ENCODE measurements at places on chromosomes 4 and X.

- no peak for DNase-seq
Measured at GRCh38 chr4:181365671-181366070, 877.5 kb upstream of the TENM3 start.

GRCh38 chrX:150118476-150118875, 180.2 kb upstream of the EOLA2 start:
- DNase-seq = no peak

- no peak for DNase-seq
Measured at GRCh38 chrX:7582191-7582590, 260.8 kb upstream of the VCX start.

GRCh38 chr4:5933116-5933515, 40.2 kb upstream of the CRMP1 start:
- DNase-seq = no peak

GRCh38 chr4:69909195-69909594, 21.7 kb upstream of the CSN1S1 start:
- no peak for DNase-seq

DNA sequence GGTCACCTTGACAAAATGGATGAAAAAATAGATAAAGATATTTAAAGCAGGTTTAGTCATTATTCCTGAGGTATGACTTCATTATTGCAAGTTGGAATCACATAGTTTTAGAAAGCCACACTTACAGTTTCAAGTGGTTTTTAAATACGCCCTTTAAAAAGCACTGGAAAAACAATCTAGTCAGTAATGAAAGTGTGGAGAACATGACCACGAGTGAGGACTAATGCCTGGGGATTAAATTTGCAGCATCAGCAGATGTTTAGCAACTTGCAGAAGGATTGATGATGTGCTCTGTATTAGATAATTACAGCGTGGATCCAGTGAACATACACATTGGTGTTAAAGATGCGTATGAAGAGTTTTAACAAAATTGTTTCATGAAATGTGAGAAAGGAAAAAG, 5.9 kb downstream of the SPARCL1 start:
- no peak for DNase-seq

GRCh38 chr4:25030277-25031076, at the start of gene LGI2:
Gene LGI2 (minus strand): TSS chr4:25030946. CDS start chr4:25030693, 253 bp downstream.
- no peak for DNase-seq

DNA sequence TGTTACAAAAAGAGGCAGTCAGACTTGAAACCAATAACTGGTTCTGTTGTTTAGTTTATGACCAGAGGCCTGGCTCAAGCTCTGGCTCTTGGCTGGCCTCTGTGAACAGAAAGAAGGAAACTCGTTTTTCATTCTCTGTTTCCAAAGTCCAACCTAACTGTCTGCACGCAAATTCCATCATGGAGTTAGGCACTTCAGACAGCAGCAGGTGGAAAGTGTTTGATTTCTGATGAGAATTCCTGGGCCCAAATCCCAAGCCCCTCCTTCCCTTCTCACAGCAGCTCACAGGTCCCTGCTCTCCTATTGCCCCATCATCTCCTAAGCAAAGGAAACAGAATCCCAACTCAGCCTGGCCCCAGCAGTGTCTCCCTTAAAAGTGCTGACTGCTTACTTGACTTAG, 42.8 kb upstream of the FGF16 start:
- DNase-seq = no peak

DNA sequence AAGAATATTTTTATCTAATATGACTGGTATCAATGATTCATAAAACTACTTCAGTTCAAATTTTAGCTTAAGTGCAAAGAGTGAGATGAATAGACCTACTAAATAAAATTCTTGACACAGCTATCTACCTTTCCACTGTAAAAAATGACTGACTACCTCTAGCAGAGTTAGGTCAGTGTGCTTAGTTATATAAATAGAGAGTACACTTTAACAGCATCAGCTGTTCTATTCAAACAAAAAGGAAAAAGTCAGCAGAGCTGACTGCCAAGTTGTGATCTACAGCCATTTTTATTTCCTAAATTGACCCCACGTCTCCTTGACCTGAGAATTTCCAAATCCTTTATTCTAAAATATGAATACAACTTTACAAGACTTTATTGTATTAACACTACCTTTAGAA, 262.4 kb downstream of the CAMK2D start:
- DNase-seq = no peak

DNA sequence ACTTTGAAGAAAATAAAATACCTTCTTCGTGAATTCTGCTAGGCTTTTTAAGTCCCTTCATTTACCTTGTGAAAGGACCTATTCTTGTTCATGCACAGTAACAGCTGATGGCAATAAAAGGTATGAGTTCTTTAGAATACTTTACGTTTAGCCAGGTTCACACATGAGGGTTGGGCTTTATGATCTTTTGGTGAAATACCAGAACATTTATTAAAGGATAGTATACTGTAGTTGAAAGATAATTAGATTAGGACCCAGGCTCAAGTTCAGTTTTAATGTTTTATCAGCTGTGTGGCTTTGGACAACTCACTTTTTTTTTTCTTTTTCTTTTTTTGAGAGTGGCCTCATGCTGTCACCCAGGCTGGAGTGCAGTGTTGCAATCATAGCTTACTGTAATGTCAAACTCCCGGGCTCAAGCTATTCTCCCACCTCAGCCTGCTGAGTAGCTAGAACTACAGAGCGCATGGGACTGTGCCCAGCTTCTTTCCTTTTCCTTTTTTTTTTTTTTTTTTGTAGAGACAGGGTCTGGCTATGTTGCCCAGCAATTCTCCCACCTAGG, 28.2 kb upstream of the NEIL3 start:
- no peak for DNase-seq

DNA sequence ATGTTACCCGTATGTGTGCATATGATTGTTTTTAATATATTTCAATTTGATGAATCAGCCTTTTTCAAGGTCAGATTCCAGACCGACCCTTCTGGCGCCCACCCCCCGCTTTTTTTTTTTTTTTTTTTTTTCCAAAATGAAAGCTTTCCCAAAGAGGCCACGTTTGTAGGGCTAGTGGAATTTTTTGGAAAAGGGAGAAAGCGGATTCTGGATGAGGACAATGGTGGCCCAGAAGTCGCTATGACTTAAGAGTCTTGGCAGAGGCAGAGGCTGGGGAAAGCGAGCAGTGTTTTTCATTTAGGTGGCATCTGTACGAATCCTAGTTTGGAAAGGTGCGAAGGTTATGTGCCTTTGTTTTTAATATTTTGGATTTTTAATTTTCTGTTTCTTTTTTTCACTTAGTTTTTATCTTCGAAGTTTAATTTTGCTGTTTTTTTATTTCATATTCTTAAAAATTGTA, 14.6 kb downstream of the NDUFB11 start:
- no peak for DNase-seq

- DNase-seq = peak; percentile 45
Measured at GRCh38 chr4:40149960-40150385, 46.9 kb upstream of the RHOH start.

- no peak for DNase-seq
Measured at GRCh38 chr4:72107456-72107855, 75.7 kb downstream of the NPFFR2 start.

DNA sequence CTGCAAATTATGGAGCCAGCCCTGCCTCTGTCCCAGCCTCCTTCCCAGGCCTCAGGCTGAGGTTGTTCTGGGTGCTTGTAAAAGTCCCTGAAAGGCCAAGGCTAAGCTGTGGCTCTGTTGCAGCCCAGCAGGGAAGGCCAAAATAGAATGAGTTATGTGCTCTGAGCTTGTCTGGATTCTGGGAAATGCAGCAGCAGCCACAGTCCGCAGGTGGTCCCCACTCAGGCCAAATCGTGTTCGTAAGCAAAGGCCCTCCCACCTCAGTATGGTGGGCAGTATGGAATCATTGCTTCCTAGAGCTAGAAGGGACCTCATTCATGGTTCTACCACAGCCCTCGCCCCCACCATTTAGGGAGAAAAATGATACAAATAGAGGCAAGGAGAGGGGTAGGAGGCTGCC, 4.7 kb upstream of the TCEAL1 start:
- DNase-seq = no peak

GRCh38 chrX:154397888-154398667, at the start of gene RPL10:
Gene RPL10 (plus strand): TSS chrX:154398377. CDS start chrX:154398520, 143 bp downstream.
- DNase-seq = peak; percentile 81

GRCh38 chr4:26731351-26732035, 129.1 kb upstream of the STIM2 start:
- DNase-seq = no peak

DNA sequence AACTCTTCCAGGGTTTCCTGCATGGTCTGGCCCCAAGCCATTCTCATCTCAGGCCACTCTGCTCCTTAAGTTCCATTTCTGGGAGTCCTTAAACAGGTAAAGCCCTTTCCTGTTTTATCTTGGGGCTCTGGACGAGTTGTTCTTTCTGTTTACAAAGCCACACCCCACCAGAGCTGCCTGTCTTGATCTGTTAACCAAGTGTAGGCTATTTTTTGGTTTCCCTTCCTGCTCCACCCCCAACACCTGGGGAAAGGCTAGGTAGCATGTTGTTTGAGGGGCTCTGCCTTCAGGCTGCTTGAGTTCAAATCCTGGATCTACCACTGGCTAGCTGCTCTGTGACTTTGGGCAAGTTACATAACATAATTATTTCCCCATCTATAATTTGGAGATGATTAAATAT, 40.0 kb downstream of the ERVMER34-1 start:
- DNase-seq = no peak

DNA sequence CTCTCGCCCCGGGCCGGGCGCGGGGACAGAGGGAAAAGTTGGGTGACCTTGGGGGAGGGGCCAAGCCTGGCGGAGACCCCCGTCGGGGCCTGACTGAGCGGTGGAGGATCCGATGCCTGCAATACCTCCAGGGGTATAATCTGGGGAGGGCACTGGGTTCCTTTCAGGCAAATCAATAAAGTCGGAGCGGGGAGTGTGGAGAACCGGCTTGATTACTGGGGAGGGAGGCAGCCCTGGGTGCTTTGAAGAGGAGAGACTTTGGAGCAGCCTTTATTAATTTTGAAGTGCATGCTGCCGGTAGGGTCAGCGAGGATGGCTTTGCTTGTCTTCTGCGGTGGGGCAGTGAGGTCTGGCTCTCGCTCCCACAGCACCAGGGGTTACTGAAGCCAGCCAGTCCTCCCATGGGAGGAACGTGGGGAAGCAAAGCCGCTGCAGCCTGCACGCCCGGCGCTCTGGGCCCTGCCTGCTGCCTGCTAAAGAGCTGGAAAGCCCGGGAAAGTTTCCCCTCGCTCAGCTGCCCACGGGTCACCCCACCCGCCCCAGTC, 403 bp upstream of the LGI2 start:
- no peak for DNase-seq

DNA sequence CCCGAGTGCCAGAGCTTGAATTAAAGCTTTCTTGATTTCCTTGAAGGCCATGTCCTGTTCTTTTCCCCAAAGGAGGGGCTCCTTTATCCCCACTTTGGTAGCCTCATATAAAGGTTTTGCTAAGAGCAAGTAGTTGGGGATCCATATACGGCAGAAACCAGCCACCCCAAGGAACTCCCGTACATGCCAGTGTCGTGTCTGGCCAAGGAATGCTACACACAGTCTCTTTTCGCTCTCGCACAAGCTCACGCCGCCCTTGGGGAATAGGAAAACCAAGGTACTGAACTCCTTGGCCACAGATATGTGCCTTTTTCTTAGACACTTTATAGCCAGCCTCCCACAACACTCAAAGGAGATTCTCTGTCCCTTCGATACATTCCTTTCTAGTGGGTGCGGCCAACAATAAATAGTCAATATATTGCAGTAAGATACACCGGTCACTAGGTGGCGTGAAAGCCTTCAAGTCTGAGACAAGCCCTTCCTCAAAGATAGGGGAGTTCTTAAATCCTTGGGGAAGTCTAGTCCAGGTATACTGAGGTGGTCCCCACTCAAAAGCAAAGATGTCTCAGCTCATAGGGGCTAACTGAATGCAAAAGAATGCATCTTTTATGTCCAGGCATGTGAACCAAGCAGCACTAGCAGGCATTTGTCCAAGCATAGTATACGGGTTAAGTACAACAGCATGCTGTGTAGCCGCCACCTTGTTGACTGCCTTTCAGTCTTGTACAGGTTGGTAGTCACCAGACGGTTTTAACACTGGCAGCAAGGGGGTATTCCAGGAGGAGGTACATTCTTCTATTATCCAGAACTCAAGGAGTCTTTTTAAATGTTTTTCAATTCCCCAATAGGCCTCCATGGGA, 57.8 kb upstream of the XAGE1B start:
- DNase-seq = no peak

GRCh38 chr4:12880844-12881243, 603.3 kb downstream of the RAB28 start:
- no peak for DNase-seq

- no peak for DNase-seq
Measured at GRCh38 chr4:73340917-73341316, 63.2 kb upstream of the ALB start.

GRCh38 chrX:47143894-47144625, 442 bp downstream of the NDUFB11 start:
- DNase-seq = no peak

- DNase-seq = no peak
Measured at GRCh38 chr4:69133993-69134392, 37.7 kb downstream of the UGT2B7 start.

DNA sequence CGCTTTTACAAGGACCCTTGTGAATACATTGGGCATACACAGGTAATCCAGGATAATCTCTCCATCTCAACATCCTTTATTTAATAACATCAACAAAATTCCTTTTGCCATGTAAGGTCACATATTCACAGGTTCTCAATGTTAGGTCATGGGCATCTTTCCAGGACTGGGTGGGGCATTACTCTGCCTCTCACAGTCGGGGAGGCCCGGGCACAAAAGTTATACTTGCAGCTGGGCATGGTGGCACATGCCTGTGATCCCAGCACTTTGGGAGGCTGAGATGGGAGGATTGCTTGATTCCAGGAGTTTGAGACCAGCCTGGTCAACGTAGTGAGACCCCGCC, 93.7 kb upstream of the AP1S2 start:
- DNase-seq = no peak

Measured in stimulated activated CD8-positive, alpha-beta memory T cell treated with anti-CD3 and anti-CD28 coated beads, Interleukin-4, amount 100 ng/mL, for 1 hour (primary cell).